CD8-positive, alpha-beta memory T cell (primary cell): ENCODE measurements at places on chromosomes 4 and X. TPM values are rescaled to one million over a fixed set of nuclear protein-coding genes. Genes with fewer than 3 reads are reported as not detected.

DNA sequence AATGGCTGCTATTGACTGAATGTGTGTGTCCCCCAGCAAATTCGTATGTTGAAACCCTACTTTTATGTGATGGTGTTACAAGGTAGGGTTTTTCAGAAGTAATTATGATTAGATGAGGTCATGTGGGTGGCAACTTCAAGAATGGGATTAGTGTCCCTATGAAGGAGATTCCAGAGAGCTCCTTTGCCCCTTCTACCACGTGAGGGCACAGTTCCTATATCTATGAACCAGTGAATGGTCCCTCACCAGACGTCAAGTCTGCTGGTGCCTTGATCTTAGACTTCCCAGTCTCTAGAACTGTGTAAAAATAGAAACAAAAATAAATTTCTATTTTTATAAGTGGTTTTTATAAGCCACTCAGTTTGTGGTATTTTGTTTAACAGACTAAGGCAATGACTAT lies 1137.6 kb upstream of the IGFBP7 start:
- no peak overlapping the region for H3K4me3 ChIP-seq
- no peaks in the 10 kb centered on the region for H3K36me3 ChIP-seq
- no peak for DNase-seq
- H3K27me3 ChIP-seq = no peaks in the 10 kb centered on the region
- no peak overlapping the region for H3K27ac ChIP-seq

- no peaks in the 10 kb centered on the region for H3K4me1 ChIP-seq
- no peak overlapping the region for H3K4me3 ChIP-seq
- H3K27me3 ChIP-seq = no peaks in the 10 kb centered on the region
- H3K27ac ChIP-seq = no peak overlapping the region
Observed at GRCh38 chrX:38923451-38923969, 122.3 kb downstream of the MID1IP1 start.

DNA sequence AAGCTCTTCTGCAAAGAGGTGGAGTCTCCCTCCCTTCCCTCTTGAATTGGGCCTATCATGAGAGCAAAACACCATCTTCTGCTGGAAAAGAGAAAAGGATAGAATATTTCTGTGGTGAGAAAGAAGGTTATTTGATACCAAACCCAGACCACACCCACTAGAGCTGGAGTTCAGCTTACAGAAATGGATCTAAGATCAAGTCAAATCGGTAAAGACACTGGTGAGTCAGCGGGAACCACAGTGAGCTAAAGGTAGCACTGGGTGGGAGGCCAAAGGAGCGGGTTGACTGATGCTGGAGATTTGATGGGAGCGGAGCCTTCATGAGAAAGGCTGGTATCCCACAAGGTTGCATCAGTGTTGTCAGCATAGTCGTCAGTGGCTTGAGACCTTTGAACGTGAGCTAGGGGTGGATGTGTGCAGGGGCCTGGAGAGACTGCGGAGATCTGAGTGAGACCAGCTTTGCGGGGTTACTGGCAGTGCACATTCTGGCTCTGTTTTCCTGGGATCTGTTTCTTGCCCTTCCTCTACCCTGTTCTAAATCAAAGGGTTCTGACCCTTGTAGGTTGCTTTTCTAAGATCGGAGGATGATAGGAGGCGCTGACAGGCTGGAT lies 106.4 kb upstream of the SCOC start:
- H3K36me3 ChIP-seq = no peaks in the 10 kb centered on the region

- H3K4me1 ChIP-seq = no peaks in the 10 kb centered on the region
- DNase-seq = no peak
- no peak overlapping the region for H3K4me3 ChIP-seq
- no peaks in the 10 kb centered on the region for H3K27me3 ChIP-seq
- no peaks in the 10 kb centered on the region for H3K36me3 ChIP-seq
Observed at GRCh38 chr4:119070301-119070700, 65.3 kb upstream of the MYOZ2 start.

The PPEF2 gene
- total RNA-seq = 0.11 TPM

The TMPRSS11E gene
- total RNA-seq = 0.18 TPM

The IBSP gene
- not detected for total RNA-seq

The TENM3 gene
- not detected for total RNA-seq

The ARHGEF38 gene
- total RNA-seq = not detected

The AKAP14 gene
- total RNA-seq = not detected

The SYP gene
- total RNA-seq = 1.9 TPM
